ENCODE measurements at places on chromosomes 16 and 17.

- DNase-seq = no peak
Observed at GRCh38 chr16:85462714-85463611, 150.2 kb upstream of the GSE1 start.

DNA sequence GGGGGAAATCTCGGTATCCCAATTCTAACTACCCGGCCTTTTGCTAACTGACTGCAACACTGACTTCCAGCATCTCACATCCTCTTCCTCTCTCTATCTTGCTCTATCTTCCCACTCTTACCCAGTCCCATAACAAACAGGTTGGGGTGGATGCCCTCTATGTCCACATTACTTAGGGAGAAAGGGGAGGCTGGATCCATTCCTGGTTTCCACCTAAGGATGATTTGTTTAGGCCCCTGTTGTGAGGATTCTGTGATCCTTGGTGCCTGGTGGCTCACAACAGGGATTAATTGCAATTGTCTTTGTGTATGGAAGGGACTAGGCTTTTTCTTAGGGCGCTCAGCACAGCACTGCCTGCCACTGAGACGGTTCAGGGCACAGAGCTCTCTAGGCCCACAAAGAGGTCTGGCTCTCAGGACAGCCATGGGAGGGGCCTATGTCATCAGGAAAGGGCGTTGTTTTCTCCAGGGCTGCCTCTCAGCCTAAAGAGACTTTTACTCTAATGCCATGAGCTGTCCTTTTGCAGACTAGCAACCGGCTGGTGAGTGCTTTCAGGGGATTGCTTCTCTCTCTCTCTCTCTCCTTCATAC, 612.1 kb upstream of the SALL1 start:
- DNase-seq = peak; percentile 26

GRCh38 chr16:74627506-74628220, 20.7 kb upstream of the GLG1 start:
- peak; percentile 19 for DNase-seq

- DNase-seq = no peak
Observed at GRCh38 chr17:28391401-28391800, 14.6 kb downstream of the SLC46A1 start.

GRCh38 chr16:88792668-88793250, 7.7 kb upstream of the PIEZO1 start:
- no peak for DNase-seq
